Stimulated activated CD4-positive, alpha-beta T cell treated with anti-CD3 and anti-CD28 coated beads, TNF-alpha, amount 100 ng/mL, for 1 hour (primary cell): ENCODE measurements at places on chromosomes 2 and 18.

- DNase-seq: no peak
These were observed 145.9 kb downstream of the DDX1 start for GRCh38 chr2:15737314-15738224.

GRCh38 chr2:171320208-171320621 is 113.6 kb downstream of the METTL8 start:
- no peak for DNase-seq

DNA sequence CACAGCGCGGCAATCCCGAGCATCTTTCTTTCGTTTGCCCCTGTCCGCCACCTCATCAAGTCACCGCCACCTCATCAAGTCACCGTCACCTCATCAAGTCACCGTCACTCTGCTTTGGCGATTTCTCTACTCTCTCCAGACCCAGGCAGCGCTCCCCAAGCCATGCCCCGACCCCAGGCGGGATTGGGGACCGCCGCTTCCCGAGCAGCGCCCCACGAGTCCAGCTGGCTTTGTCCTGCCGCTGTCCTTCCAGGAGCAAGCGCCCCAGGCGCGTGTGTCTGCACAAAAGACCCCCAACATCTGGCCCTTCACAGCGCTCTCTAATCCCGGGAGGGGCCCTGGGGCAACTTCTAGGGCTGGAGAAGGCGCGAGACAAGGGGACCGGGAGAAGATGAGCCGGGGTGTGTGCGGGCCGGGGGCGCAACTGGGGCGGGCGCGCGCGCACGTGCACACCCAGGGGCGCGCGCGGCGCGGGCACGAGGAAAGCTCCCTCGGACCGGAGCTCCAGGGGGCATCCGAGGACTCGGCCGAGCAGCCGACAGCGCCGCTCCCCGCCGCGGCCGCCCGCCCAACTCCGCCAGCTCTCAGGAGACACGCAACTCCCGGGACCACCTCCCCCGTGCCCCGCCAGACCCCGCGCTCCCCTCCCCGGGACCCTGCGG is 633 bp upstream of the RNF152 start:
- no peak for DNase-seq

GRCh38 chr18:10776493-10776892 is 250.7 kb downstream of the NAPG start:
- no peak for DNase-seq

GRCh38 chr2:36403675-36404230 is 48.2 kb downstream of the CRIM1 start:
- DNase-seq: no peak

DNA sequence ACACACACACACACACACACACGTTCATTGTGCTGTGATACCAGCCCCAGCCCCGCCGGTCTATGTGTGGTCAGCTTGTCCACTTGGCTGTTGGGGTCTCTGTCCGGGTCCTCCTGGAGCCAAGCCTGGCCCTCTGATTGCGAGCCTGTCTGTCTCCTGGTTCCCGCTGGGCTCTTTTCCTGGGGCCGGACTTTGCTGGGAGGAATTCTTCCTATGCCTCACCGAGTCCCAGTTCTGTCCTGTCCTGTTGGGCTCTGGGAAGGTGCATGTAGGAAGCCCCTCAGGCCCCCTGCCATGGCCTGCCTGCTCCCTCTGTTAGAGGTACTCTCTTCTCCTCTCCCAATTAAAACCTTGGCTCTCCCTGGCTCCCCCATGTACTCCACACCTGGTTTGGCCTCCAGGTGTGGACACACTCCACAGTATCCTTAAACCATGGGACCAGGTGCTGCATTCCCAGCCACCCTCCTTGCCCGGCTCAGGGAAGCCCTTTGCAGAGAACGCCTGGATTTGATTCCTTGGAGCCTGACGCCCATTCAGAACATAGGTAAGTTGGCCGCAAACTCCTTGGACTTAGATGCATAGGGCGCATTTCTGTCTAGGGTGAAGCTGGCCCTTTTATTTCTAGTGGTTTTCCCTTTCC is 42.3 kb downstream of the CABLES1 start:
- DNase-seq: no peak

DNA sequence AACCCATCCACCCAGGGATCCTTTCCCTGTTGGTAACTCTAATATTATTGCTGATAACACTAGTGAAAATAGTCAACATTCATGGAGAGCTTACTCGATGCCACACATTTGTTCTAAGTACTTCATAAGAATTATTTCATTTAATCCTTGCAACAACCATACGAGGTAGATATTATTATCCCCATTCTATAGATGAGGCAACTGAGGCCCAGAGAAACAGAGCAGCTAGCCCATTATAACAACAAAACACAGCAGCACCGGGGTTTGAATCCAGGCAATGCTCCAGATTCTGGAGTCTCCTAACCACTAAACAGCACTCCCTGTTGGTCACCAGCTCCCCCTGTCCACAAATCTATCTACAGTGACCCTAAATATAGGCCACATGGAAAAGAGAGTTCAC is 90.4 kb upstream of the PKDCC start:
- DNase-seq: no peak

GRCh38 chr2:16023506-16024360 is 83.4 kb downstream of the MYCN start:
- no peak for DNase-seq

GRCh38 chr18:56161566-56162260 is 476.7 kb downstream of the TXNL1 start:
- DNase-seq: no peak

DNA sequence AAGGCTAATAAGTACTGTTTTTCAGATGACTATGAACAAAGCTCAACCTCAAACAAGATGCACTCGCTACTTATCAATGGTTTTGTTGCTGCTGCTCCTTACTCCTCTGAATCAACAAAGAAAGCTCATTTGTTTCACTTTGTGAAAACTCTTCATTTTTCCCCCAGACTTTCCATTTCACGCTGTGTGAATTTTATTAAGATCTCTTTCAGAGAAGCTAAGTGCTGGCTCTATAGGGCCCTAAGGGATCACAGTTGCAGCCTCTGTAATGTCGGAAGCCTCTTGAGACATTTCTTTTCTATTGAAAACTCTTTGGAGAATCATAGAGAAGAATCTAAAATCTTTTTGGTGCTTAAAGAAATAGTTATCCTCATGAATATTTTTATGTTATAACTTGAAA is 209.8 kb downstream of the CD226 start:
- no peak for DNase-seq

DNA sequence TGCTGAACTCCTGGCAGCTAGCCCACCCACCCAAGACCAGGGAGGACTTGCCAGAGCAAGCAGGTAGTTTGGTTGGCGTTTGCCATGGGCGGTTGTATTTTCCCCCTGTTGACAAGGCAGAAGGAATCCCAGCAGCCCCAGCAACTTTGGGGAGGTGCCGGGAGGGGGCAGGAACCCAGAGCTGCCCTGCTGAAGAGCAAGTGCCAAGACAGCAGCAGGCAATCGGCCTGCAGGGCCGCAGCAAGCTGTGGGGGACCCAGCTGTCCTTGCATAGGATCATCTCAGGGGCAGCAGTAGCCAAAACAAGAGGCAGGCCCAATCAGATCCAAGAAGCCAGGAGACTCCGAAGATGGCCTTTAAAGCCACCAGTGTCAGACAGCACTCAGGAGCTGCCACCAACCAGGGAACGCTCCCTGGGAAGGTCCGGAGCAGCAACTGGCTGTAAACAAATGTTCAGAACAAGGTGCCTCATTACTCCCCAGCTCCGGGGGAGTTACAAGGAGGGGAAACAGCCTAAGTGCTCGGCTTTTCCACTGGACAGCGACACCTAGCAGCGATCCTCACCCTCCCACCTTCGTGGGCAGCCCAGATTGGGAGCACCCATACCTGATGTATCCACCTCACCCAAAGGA is 2.1 kb downstream of the ST8SIA5 start:
- DNase-seq: no peak

GRCh38 chr2:175926272-175926671 is 75.8 kb downstream of the LNPK start:
- DNase-seq: no peak

DNA sequence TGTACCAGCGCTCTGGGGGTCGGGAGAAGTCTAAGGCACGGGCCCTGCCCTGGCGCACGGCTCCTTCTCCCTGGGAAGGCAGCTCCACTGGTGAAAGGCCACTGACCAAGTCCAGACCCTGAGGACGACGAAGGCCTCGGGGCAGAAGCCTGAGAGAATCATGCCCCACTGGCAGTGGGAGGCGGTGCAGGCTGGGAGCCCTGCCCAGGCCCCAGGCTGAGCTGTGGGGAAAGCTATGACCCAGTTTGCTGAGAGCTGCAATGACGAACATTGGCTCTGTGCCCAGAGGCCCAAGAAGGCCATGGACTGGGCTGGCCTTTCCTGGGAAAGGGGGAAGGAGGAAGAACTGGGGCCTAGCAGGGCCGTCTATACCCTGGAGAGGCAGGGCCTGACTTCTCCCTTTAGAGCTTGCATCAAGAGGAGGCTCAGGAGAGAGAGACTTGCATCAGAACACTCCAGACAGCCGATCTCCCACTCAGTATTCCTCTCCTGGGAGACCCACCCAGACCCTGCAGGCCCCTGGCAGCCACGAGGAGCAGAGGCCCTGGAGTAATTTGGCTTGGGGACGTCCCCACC is 32.9 kb downstream of the HS1BP3 start:
- DNase-seq: no peak

DNA sequence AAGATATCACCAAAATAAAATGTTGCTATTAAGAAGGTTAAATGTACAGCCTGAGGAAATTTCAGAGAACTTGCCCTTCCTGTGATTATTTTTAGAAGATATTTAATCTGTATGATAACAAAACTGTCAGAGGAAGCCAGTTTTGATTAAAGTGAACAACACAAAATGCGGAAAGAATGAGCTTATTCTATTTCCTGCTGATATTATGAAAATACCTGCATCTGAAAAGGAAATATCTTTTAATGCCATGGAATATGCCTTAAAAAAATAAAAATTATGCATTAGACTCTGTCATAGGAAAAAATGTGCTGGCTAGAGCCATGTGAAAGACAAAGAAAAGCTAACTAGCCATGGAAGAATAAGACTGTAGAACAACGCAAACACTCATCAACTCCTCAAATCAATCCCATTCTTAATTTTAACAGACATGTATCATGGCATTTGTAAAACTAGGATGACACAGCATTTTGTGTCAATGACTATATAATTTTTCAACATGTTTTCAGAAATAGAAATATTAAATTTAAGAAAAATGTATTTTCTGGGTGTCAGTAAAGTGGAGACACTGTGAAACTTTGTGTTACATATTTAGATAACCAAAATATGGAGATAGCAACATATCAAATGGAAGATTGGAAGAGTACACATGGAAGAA is 1768.2 kb downstream of the SUCLG1 start:
- DNase-seq: no peak

DNA sequence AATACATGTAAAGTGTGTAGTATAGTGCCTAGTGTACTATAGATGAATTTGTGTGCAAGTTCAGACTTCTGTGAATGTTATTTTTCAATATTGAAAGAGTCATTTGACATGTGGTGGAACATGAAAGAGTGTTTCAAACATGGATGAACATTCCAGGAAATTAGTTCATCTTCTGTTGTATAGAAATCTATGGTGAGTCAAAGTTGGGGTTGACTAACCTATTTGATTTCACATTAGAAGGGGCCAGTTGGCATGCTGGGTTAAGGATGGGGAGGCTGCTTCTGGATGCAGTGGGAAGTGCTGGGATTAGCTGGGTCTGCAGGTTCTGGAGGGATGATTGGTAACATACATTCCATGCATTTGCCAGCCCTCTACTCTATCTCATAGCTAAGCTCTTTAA is 50.6 kb downstream of the LYPD6B start:
- DNase-seq: no peak

DNA sequence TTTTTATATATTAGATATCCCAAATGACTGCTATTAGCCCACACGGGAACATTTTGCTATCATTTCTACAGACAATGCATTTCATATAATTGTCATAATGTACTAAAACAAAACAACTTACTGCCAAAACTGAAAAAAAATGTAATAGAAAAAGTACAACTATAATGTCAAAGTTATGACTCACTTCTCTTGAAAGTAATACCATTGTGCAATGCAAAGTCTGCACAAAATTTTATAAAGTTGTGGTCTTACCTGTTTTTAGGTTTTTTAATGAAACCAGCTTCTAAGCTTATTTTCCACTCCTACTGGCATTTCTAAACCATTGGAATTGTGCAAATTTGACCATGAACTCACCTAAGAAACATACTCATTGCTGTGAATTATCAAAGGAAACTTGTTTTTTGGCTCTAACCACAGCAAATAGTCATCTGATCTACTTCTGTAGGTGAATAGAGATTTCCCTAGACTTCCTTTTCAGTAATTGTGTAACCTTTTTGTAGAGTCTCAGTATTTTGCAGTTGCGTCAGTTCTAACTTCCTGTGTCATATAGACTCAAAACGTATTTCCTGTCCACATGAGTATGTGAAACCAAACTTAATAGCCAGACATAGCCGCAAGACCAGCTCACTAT is 31.9 kb upstream of the TFPI start:
- no peak for DNase-seq

DNA sequence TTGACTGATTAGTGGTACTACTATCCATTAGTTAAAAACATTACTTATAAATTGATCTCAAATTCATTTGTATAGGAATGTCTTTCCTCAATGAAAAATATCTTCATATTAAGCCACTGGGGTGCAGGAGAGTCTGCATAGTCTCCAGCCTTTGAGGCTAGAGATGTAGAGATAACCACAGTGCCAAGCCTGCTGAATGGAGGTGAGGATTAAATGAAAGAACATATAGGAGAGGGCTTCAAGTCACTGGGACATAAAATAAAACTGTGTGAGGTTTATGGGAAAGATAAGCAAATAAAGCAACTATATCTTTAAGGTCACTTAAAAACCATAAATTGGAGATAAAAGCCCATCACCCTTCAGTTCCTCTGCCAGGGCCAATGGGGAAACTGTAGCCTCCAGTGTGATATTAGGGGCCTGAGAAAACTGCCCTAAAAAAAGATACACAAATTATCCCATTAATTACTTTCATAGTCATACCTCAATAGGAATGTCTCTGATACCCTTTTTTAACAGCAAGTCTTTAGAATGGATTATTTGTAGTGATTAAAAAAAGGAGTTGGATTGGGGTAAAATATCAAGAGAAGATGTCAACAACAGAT is 27.6 kb downstream of the GALNT3 start:
- DNase-seq: no peak

DNA sequence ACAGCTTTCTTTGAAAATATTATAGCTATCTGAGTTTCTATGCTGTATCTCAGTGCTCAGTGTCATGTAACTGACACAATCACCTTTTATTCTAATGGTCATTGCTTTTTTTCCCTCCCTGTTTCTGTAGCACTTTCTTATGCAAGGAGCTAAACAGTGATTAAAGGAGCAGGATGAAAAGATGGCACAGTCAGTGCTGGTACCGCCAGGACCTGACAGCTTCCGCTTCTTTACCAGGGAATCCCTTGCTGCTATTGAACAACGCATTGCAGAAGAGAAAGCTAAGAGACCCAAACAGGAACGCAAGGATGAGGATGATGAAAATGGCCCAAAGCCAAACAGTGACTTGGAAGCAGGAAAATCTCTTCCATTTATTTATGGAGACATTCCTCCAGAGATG is 56.4 kb downstream of the SCN2A start:
- DNase-seq: no peak

- no peak for DNase-seq
These were observed 39.6 kb downstream of the SRSF7 start for GRCh38 chr2:38711558-38711957.

GRCh38 chr2:9543557-9543956 is 12.1 kb downstream of the ADAM17 start:
- DNase-seq: no peak

GRCh38 chr2:25418944-25419677 is 77.4 kb upstream of the DNMT3A start:
- no peak for DNase-seq

- DNase-seq: peak; percentile 33
These were observed 96.4 kb downstream of the RTP5 start for GRCh38 chr2:241965931-241966412.

- no peak for DNase-seq
These were observed 95.5 kb downstream of the THNSL2 start for GRCh38 chr2:88265352-88266303.

GRCh38 chr2:173374634-173375033 is 20.0 kb downstream of the CDCA7 start:
- no peak for DNase-seq
